Stimulated activated CD4-positive, alpha-beta T cell treated with anti-CD3 and anti-CD28 coated beads, Interleukin-1b, Interleukin-23, amount 100 ng/mL, for 1 hour (primary cell): ENCODE measurements at places on chromosomes 4 and X.

- DNase-seq: no peak
These were observed 243.0 kb upstream of the FSTL5 start for GRCh38 chr4:162406637-162407365.

DNA sequence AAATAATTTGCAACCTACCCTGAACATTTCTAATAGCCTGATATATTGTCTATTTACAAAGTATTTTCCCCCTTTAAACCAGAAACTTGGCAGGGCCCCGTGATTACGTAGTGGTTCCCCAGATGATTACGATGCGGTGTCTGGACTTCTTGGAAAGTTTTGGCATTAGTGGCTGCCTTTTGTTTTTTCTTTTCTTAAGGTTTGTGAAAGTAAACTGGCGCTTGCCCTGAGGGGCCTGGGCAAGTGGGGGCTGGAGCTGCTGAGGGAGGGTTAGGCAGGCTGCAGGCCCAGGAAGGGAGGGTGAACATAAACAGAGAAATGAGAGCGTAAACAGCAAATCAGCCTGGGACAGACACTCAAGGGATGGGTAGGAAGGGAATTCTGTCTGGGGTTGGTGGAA lies 123.6 kb upstream of the MSX1 start:
- DNase-seq: no peak

DNA sequence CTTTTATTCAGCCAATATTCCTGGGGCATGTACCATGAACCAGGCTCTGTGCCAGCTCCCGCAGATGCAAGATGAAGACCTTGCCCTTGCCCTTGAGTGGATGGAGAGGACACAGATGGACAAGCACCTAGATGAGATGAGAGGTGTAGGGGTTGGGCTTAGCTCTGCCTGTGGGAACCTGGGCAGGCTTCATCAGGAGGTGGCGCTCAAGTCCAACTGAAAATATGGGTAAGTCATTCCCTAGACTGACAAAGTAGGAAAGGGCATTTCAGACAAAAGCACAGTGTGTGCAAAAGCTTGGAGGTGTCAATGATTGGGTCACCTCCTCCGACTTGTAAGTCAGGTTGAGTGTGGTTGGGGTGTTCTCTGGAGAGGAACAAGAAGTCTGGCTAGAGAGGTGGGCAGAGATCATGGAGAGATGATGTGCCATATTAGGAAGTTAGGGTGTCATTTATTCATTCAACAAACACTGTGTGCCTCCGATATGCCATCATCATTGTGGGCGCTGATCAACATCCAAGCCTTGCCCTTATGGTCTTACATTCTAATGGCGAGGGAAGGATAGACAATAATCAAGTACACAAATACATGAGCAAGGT lies 64.6 kb downstream of the ANAPC4 start:
- DNase-seq: no peak

DNA sequence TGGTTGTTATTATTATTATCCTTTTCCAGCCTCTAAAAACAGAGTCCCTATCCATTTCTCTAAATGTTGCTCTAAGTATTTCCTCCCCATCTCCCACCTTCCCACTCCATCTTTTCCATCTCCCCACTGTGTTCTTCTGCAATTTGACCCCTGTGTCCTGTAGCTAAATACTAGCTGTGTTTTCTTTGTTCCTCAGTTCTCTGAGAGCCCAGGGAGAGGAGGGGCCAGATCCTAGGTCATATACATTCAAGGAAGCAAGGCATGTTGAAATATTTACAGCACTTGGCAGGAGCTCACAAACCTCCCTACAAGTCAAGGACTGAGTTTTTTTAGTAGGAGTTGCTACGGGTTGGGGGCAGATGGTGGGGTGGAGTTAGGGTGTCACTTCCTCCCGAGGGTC lies 10.5 kb downstream of the SLC16A2 start:
- no peak for DNase-seq

GRCh38 chr4:107740381-107740780 lies 20.3 kb upstream of the PAPSS1 start:
- no peak for DNase-seq

DNA sequence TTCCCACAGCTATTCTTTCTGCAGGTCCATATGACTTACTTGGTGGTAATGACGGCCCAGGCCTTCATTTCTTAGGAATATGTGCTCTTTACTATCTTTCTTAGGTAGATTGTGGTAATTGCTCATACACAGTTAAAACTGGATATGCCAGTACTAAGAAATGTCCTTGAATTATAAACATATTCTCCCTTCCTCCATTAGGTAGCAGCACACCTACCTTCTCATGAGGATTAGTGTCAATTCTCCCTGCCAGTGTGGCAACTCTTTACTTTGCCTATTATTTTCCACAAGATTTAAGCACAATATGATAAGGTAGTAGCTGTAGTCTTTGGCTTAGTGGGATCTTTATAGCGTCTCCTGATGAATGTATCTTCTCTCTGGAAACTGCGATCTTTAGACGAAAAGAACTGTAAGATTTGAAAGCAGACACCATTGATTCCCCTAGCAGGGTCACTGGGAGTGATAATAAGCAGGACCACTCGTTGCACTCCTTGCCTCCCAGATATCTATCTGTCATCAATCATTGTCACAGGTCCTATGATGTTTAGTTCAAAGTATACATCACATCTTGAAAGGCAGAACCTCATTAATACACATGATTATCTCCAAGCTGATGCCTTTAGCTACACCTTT lies 1240.7 kb downstream of the C4orf33 start:
- no peak for DNase-seq
